ENCODE measurements at places on chromosomes 2 and 18.

- DNase-seq = no peak
Observed at GRCh38 chr2:86616502-86616901, 7.2 kb downstream of the RNF103 start.

- DNase-seq = no peak
Observed at GRCh38 chr2:116467243-116467642, 1347.2 kb upstream of the DDX18 start.

DNA sequence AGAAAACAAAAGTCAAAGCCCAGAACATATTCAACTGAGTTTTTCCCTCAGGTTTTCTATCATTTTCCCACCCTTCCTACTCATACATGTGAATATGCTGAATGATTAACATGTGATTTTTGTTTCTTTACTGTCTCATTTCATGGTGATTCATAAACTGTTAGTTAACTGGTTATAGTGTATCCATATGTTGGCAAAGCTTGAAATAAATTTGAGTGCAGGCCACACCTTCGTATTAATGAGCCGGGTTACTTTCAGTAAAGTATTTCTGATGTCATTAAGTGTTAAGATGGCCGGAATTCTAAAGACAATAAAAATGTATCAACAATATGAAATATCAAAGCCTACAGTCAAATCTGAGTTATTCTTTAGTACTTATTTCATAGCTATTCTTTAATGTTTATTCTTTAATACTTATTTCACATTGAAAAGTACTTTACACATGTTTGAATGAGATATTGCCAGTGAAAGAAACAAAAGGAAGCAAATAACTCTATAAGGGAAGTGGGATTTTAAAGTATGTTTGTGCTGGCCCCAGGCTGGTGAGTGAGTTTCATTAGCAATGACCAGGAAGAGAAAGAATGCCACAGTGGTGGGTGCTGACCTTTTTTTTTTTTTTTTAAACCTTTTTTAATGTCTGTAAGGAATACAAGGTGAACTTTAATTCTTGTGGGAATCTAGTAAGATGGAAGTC is 178.6 kb downstream of the NEDD4L start:
- no peak for DNase-seq

DNA sequence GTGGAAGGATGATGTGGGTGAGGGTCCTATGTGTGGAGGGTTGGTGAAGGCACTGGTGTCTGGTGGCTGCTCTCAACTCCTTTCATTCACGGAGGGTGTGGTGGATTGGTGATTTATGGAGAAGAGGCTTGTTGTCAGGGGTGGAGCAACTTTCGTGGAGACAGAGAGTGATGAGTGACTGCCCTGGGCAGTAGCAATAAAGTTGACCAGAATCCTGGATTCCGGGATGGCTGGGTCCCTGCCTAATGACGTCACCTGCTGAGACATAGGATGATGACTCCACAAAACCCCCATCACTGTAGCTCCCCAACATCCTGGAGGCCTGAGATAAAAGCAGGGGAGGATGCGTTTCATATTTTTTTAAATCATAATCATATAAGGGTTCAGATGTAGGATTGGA is 193.0 kb downstream of the ACKR3 start:
- DNase-seq = no peak

- DNase-seq = no peak
Observed at GRCh38 chr2:118954297-118955060, 12.5 kb downstream of the MARCO start.

- DNase-seq = no peak
Observed at GRCh38 chr18:35983147-35983546, 10.7 kb downstream of the RMP24 start.

DNA sequence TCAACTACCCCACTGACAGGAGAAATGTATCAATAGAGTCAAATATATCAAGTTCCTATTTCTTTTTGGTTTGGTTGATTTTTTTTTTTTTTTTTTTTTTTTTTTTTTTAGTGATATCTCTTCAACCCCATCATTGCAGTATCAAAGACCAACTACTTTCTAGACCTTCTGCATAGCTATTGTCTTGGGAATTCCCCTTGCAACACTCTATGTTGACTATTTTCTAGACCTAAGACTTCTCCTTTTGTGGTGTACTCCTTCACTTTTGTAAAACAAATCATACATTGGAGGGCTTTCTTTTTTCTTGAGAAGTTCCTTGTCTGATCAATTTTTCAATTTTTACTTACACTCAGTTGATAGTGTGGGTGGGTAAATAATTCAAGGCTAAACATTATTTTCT is 46.5 kb upstream of the NR4A2 start:
- DNase-seq = no peak

DNA sequence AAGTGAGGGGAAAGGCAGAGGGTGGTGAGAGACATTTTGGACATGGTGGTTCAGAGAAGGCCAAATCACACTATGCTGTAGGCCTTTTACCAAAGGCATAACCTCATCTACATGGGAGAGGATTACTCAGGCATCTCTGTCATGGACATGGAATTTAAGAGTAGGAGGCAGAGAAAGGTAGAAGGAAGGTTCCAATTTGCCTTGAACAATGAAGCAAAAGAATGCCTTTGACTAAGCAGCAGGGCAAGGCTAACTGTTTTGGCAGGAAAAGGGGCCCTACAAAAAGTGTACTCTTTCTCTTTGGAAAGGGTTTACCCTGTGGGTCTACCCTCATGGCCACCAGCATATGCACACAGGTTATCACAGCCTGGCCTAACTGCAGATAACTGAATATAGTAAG is 45.6 kb upstream of the RNU4ATAC start:
- no peak for DNase-seq

- no peak for DNase-seq
Observed at GRCh38 chr18:32422978-32423740, 47.5 kb downstream of the GAREM1 start.

DNA sequence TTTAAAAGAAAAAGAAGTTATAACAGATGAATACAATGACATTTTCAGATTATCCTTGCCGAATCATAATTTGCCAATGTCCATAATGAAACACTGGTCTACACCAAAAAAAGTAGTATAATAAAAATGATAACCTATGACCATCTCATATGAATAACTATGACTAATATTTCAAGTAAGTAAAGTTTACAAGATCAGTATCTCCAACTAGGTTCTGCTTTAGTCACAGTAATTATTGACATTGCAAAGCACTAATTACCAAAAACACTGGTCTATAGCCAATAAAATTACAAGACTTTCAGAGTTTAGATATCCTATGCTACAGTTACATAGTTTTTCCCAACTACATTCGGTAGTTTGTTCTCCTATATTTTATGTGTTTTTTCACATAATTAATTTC is 136.7 kb downstream of the MEMO1 start:
- no peak for DNase-seq

GRCh38 chr2:16430846-16431245 is 234.8 kb downstream of the CYRIA start:
- no peak for DNase-seq

DNA sequence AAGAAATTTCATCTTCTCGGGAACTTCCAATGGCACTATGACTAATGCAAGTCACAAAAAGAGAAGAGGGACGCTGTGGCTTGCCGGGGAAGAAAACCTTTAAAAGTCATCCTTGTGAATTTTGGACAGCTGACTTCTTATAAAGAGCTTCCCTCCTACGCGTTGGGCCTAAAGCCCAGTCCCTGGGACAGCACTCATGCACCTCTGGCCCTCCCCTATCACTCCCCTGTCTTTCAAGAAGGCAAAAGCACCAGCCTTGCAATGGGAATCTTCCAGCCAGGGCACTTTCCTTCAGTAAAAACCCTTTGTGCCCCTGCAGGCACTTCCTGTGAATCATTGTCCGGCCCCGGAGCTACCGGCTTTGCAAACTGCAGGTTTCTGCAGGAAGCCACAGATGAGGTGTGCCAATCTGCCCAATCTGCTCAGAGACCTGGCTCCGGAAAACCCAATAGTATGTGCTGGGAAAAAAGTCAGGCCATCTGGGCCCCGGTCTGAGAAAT is 7.1 kb downstream of the MREG start:
- no peak for DNase-seq

DNA sequence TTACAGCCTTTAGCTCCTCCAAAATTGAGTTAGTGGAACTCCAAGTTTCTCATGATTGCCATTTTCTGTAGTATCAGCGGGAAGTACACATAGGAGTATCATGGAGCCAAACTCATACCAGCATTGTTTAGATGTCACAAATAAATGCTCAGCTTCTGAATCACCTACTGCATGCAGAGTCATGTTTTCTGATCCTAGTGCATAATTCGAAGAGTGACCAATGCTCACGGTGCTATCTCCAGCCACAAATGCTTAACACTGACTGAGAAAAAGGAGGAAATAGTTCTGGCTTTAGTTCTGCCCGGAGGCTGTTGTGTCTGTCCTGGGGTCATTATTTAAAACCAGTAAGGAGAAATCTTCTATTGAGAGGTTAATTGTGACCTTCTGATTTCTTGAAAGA is 45.4 kb upstream of the LRATD1 start:
- DNase-seq = no peak

- DNase-seq = no peak
Observed at GRCh38 chr2:220785178-220785577, 786.9 kb downstream of the EPHA4 start.

DNA sequence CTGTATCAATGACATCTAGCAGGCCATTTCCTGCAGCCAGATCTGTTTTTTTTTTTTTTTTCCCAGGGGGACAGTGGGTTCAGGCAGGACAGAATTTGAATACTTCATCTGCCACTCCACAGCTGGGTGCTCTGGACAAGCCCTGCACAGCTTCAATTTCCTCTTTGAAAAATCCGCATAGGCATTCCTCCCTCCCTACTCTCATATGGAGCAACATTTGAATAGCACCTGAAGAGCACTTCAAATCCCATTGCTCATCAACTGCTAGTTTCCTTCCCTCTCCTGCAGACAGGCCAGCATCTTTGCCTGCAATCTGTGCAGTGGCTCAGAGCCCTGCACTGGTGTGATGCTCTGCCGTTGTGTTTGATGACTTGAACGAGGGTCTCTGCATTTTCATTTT is 326.3 kb downstream of the TSN start:
- no peak for DNase-seq

- no peak for DNase-seq
Observed at GRCh38 chr2:215136669-215137328, 1.6 kb downstream of the ABCA12 start.

DNA sequence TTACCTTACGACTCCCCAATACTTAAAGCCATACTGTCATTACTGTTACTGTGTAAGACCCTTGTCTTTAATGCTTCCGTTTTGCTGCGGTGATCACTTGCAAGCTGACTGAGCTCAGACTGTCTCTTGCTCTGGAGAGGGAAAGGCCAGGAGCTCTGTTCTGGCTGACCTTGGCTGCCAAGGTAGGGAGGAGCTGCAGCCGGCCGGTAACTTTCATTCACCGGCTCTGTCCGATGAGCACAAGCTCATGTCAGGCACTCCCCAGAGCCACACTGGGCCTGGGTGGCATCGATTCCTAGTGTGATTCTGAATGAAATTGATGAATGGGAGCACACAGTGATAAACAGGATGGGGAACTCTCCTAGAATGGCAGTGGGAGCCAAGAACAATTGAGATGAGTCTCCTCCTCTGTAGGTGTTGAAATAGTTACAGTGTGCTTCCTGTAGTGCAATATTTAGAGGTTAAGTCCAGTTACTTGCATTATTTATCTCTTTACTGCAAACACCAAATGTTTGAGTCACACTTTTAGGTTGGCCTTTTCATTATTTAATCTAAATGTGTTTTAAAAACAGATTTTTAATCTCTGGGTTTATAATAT is 100.9 kb downstream of the ATP9B start:
- no peak for DNase-seq

DNA sequence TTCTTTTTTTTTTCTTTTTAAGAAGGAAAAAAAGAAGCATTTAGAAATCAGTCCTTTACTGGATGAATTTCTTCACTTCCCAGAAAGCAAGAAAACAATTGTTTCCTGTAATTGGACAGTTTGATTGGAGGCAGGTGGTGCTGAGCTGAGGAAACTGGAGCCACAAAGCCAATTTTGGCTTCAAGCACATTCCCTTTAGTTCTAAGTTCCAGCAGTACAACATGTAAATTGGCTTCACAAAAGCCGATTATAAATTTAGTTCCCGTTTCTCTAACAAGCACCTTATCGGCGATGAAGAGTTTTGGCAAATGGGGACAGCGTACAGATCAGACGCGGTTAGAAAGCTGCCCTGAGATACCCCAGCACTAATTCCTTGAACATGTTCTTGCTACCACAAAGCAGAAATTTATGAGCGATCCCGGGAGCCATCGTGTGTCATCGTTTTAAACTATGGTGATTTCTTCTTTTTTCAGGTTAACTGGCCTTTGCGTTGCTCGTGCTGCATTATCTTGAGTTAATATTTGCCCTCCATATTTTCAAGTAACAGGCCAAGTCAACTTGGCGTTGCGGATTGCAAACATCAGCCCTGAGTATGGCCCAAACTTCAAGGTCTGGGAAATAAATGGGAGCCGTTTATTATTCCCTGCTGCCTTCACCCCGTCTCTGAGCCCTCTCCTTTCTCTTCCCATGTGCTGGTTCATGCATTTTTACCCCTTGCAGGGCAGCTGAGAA is 190.4 kb upstream of the ID2 start:
- no peak for DNase-seq

- no peak for DNase-seq
Observed at GRCh38 chr2:40244675-40245074, 207.2 kb downstream of the SLC8A1 start.

DNA sequence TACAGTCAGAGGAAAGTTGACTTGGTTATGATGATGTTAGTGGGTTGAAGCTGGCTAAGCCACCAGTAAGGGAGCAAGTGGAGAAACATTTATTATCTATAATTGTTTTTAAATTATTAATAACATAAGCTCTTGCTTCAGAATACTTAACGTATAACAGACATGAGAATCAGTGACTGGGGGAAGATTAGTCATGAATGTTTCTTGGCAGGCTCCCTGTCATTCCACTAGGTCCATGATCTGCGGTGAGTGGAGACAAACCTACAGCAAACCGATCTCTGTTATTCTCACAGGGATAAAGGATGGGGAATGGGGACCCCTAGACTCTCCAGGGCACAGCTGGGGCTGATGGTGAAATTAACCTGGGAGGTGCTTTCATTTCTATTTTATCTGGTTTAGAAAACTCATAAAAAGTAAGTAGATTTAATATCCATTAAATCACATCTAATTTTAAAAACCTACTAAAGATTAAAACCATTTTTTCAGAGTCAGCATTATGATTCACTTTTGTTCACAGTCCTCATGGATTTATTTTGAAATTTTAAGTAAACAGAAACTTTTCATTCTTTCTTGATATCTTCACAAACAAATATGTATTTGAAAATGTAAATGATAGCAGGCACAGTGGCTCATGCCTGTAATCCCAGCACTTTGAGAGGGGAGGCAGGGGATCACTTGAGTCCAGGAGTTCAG is 420.3 kb downstream of the PTPRM start:
- no peak for DNase-seq

- DNase-seq = no peak
Observed at GRCh38 chr18:48402953-48403352, 6.2 kb downstream of the ZBTB7C start.

- DNase-seq = no peak
Observed at GRCh38 chr18:10228326-10228725, 226.1 kb upstream of the APCDD1 start.

DNA sequence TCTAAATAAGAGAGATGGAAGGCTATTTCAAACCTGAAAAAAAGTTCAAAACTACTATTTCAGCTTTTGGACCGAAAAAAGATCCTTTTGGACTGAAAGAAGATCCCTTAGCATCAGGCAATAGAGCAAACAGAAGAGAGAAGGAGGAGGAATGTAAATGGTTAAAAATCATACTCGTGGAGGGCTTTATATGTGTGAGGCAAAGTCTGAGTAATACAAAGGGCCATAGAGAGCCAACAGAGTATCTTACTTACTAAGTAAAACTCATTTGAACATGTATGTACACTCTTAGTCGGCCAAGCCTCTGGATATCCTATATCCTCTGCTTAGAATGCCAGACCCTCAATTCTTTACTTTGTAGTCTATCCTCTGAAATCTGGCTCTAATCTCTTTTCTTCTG is 55.7 kb downstream of the ITSN2 start:
- DNase-seq = no peak

GRCh38 chr2:129734343-129735034 is 245.0 kb upstream of the RAB6C start:
- no peak for DNase-seq

Data from SIG-M5 (cell line).